ENCODE measurements at places on chromosomes 6 and 20.

DNA sequence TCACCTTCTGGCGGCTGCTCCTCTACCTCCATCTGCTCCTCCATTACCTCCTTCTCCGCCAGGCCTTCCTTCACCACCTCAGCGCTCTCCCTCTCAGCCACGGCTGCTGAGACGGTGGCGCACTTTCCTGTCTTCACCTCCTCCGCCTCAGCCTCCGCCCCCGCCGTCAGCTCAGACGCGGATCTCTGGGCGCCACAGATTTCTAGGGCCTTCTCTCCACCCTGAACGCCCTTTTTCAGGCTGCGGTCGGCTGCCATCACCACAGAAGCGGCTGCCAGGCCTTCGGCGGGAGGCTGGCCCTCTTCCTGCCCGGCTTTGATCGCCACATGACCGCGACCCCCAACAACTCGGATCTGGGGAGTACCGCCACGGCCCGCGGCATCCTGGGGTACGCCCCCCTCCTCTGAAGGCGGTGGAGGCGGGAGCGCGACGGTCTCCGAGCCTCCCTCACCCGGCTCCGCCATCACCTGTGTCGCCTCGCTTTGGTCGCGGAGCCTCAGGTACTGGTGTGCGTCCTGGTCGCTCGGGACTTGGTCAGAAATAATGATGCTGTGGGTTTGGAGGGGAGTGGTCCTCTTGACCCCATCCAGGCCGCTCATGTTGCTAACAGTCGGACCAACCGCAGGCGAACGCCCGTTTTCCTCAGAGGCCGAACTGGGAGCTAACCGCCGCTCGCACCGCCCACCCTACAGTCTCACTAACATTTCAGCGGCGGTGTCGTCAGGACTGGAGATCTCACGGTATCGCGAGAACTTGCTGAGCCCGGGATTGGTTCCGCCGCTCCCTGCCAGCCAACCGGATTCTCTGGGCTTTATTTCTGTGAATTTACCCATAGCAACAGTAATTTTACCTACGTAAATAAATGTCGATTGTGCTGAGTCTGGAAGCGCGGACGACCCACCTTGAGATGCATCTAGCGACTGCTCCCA lies at the start of gene TSPYL1:
Gene TSPYL1, minus strand, starts transcription at position 699 of the 929 bp plus-strand sequence. Its CDS starts 100 bp downstream, at position 599.
- peak; percentile 98 for DNase-seq

- no peak for DNase-seq
Observed at GRCh38 chr20:48703511-48704219, 124.1 kb downstream of the PREX1 start.

GRCh38 chr6:136753624-136754023 lies 38.7 kb downstream of the MAP3K5 start:
- no peak for DNase-seq

DNA sequence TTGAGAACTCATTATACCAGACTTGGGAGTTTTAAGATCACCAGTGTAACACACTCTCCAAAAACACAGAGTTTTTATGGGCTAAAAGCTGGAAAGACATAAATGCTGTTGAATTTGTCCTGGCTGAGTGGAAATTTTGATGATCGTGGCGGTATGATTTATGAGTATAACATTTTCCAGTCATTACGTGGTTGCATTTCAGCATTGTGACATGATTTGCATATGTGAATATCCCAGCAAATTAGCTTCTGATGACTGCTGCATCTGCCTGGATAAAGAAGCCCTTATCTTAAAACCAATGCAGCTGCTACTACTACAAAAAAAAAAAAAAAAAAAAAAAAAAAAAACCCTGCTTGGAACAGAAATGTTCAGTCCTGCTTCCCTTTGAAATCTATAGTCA lies 850.9 kb downstream of the TFAP2A start:
- no peak for DNase-seq

DNA sequence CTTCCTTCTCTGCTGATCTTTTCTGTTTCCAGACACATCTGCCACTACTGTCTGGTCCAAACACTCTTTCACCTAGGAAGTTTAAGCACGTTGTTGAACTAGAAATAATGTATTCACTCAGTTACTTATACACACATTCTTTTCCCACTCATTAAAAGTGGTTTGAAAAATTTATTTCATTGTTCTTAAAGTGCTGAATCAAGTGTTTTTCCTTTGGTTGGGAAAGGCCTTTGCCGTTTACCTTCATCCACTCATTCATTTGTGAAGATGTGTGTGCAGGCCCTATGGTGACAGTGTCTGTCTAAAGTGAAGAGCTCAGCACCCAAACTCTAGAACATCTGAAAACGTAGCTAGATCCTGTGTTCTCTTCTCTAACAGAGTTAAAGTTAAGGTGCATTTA lies 64.2 kb upstream of the AGPAT4 start:
- no peak for DNase-seq

Data from sciatic nerve (tissue), 2 donors.